ENCODE measurements at places on chromosomes 5 and 9. TPM values are rescaled to one million over a fixed set of nuclear protein-coding genes. Genes with fewer than 3 reads are reported as not detected.

DNA sequence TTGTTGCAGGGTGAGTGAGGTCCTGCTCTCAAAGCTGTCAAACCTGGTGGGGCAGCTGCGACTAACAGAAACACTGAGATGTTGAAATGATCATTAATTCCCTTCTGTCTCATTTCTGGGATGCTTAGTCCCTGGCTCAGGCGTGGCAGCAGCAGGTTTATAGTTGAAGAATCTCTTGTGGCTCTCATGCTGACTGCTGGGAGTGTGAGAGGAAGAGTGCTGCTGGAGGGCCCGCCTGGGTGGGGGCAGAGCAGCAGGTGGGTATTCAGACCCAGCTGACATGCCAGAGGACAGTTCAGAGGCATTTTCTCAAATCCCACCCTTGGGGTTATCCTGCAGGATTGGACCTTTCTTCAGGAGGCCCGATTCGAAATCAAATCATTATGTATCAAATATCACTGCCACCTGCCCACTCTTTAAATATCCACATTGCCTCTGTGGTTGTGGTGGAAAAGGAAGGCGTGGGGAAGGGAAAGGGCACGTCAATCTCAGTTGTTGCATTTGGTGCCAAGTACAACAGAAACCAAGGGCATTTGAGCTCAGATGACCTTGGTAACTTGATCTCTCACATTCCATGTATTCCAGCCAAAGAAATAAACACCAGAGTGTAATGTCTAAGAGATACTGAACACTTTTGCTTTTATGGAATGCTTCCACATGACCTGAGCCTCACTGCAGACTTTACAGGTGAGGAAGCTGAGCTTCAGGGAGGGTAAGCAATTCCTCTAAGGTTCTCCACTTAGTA, 224.3 kb downstream of the AOPEP start:
- no peaks in the 10 kb centered on the region for H3K27me3 ChIP-seq
- peak overlapping the region; percentile 47 for H3K4me3 ChIP-seq
- no peak overlapping the region for H3K27ac ChIP-seq
- H3K4me1 ChIP-seq: peaks cover 27% of the 10 kb centered on the region
- H3K36me3 ChIP-seq: no peaks in the 10 kb centered on the region

DNA sequence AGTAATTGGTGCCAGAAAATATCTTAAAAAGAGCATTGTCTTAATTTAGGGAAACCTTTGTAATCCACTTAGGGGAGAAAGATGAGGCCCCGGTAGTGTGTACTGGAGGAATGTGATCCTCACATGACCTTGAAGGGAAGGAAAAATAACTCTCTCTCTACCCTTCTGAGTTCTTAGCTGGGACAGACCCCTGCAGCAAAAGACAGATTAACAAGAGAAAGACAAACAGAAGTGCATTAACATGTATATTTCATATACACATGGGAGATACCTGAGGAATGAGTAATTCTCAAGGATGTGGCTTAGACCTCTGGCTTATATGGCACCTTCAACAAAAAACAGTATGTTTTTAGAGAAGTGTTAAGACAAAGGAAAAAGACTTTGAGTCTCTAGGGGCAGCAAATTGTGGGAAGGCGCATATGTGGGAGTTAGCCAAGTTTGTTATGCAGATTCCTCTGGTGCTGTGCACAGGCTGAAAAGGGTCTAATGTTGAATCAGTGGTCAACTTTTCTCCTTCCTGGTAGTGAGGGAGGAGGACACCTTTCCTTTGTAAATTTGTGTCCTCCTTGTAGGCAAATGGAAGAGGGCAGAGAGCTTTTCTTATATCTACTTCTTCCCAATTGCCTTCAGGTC, 138.8 kb downstream of the LRRC70 start:
- peaks cover 9% of the 10 kb centered on the region for H3K27me3 ChIP-seq
- no peak for DNase-seq
- H3K4me1 ChIP-seq: no peaks in the 10 kb centered on the region
- H3K27ac ChIP-seq: no peak overlapping the region

- peaks cover 31% of the 10 kb centered on the region for H3K36me3 ChIP-seq
- H3K27me3 ChIP-seq: no peaks in the 10 kb centered on the region
- H3K4me3 ChIP-seq: no peak overlapping the region
- H3K27ac ChIP-seq: peak overlapping the region; percentile 61
- DNase-seq: no peak
- peaks cover 41% of the 10 kb centered on the region for H3K4me1 ChIP-seq
Observed at GRCh38 chr5:40368200-40368599, 311.5 kb upstream of the PTGER4 start.

DNA sequence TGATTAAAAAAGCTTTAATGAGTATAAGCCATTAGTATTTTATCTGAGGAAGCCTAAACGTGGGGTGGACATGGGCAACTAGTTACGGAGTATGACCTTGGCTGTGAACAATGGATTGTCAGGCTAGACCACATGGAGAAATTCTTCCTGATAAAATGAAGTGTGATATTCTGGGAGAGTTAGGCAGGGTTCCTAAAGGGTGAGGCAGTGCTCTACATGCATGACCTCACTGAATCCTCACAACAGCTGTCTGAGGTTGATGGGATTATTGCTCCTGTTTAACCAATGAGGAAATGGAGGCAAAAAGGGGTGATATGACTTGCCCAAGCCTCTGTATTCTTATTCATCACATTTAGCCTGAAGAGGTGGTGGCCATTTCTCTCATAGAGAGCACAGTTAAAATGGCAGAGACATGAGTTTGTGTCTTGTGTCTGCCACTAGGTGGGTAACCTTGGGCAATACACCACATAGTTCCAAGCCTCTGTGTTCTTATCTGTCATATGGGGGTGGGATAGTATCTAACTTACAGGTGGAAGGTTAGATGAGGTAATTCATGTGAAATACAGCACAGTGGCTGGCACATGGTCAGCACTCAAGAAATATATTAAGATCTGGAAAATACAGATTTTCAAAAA, 96.1 kb upstream of the NR3C1 start:
- no peaks in the 10 kb centered on the region for H3K4me1 ChIP-seq
- H3K27ac ChIP-seq: no peak overlapping the region
- H3K4me3 ChIP-seq: no peak overlapping the region
- no peaks in the 10 kb centered on the region for H3K36me3 ChIP-seq
- no peak for DNase-seq
- peaks cover 8% of the 10 kb centered on the region for H3K27me3 ChIP-seq

- no peaks in the 10 kb centered on the region for H3K4me1 ChIP-seq
- DNase-seq: no peak
- no peak overlapping the region for H3K27ac ChIP-seq
- no peak overlapping the region for H3K4me3 ChIP-seq
- H3K27me3 ChIP-seq: peaks cover 7% of the 10 kb centered on the region
- no peaks in the 10 kb centered on the region for H3K36me3 ChIP-seq
Observed at GRCh38 chr5:96503501-96504236, 70.6 kb upstream of the PCSK1 start.

- peaks cover 8% of the 10 kb centered on the region for H3K36me3 ChIP-seq
- H3K27ac ChIP-seq: no peak overlapping the region
- DNase-seq: no peak
- H3K4me3 ChIP-seq: no peak overlapping the region
- peaks cover 14% of the 10 kb centered on the region for H3K27me3 ChIP-seq
Observed at GRCh38 chr9:13278023-13278367, 1.5 kb downstream of the MPDZ start.

- H3K27ac ChIP-seq: no peak overlapping the region
- DNase-seq: no peak
- H3K27me3 ChIP-seq: peaks cover 30% of the 10 kb centered on the region
- peak overlapping the region; percentile 47 for H3K4me3 ChIP-seq
- peaks cover 5% of the 10 kb centered on the region for H3K4me1 ChIP-seq
Observed at GRCh38 chr5:1005904-1006655, 2.5 kb upstream of the NKD2 start.

DNA sequence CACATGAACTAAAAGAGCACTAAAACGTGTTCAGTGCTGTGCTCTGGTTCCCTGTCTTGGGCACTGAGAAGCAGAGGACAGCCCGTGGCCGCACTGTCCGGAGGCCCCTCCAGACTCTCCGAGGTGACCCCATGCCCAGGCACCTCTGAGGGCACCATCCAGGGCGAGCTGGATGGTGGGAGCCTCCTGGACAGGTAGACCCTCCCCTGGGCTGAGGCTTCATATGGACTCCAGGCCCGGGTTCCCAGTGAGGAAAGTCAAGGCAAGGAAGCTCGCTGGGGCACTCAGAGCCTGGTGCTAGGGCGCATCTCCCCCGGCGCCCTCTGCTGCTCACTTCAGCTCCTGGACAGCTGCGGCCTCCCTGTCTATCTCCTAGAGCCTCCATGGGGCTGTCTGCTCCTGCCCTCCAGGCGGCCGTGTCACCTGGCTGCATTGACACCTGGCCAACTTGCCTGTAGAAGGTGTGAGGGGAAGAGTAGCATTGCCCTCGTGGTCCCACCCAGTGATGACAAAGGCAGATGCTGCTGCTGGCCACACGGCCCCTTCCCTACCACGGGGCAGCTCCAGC, 178.2 kb upstream of the IRX1 start:
- no peak for DNase-seq
- peaks cover 6% of the 10 kb centered on the region for H3K36me3 ChIP-seq
- no peaks in the 10 kb centered on the region for H3K27me3 ChIP-seq
- H3K4me3 ChIP-seq: no peak overlapping the region

DNA sequence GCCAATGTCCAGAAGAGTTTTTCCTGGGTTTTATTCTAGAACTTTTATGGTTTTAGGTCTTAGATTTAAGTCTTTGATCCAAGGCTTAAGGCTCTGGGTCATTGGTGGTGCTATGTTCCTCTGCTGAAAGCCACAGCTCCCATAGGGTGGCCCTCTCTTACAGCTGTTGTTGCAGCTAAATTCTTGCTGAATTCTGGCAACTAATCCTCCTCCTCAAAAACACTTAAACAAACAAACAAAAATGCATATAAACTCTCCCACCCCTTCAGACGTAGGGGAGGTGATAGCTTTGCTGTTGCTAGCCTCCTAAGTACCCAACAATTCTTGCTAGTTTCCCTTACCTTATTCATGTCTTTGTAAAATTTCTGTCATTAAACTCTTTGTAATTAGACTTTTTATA, 30.2 kb downstream of the IQGAP2 start:
- H3K36me3 ChIP-seq: peaks cover 9% of the 10 kb centered on the region
- no peak overlapping the region for H3K4me3 ChIP-seq
- peaks cover 41% of the 10 kb centered on the region for H3K4me1 ChIP-seq
- DNase-seq: no peak

DNA sequence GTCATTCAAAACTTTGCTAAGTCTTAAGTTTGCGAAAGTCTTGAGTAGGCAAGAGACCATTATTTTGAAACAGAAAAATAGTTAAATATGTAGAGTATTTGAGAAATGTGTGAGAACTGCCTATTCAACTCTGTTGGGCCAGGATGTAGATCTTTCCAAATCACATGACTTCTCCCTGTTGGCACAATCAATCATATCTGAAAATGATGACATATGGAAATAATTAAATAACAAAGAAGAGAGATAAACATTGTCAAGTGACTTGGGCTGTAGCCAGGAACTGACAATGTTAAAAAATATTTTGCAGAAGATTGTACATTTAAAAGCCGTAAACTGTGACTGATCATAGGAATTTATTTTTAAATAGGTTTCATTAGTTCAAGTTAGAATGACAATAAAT, 104.6 kb upstream of the IL6ST start:
- H3K4me1 ChIP-seq: no peaks in the 10 kb centered on the region
- H3K27me3 ChIP-seq: peaks cover 7% of the 10 kb centered on the region
- no peak overlapping the region for H3K4me3 ChIP-seq
- no peak for DNase-seq

DNA sequence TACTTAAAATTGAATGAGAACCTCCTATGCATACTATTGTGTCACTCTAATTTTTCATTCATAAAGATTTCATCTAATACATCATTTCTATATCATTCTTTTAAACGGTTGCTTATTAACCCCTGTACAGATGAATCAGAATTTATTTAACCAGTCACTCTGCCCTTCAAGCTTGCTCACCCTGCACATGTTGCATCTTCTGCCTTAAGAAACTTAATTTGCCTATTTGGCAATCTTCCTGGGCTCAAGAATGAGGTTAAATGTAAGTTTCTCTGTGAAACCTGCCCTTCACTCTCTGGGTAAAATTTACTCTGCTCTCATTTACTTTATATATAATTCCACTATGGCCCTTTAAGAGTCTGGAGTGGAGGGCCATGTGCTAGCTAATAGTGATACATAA, 434.7 kb upstream of the ZNF608 start:
- no peaks in the 10 kb centered on the region for H3K27me3 ChIP-seq
- no peaks in the 10 kb centered on the region for H3K36me3 ChIP-seq
- DNase-seq: no peak
- no peak overlapping the region for H3K27ac ChIP-seq
- H3K4me1 ChIP-seq: no peaks in the 10 kb centered on the region

DNA sequence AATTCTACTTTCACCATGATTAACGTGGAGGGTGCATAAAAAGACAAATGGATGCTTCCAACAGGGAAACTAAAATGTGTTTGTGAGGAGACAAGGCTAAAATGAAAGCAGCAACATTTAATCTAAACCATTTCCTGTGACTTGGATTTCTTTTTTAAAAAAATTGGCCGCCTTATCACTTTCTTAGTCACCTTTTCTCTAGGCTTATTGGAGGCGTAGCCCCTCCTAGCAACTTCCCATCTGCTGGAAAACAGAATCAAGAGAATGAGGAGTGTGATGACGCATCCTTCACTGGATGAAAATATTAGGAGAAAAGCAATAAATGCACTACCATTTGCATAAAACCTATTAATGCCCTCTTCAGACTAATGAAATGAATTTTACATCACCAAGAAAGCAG, 791 bp upstream of the GPR150 start:
- peak overlapping the region; percentile 53 for H3K27ac ChIP-seq
- H3K4me1 ChIP-seq: peaks cover 43% of the 10 kb centered on the region
- H3K27me3 ChIP-seq: no peaks in the 10 kb centered on the region
- no peak for DNase-seq
- H3K4me3 ChIP-seq: peak overlapping the region; percentile 93

DNA sequence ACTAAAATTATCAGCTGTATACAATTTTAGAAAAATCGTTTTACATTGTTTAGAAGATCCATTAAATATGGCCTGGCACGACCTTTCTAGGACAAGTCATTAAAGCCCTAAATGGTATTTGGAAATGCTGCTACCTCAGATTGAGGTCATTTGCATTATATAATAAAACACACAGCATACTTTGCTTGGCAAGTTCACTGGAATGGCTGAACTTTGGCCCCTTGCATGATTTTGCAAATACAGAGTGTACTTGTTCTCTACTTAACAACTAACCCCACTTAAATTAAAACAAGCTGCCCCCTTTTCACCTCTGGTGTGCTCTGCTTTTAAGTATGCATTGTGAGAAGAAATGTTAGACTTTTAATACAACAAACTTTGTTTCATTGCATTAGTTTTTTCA, 860.1 kb downstream of the PTPRD start:
- no peak for DNase-seq
- no peak overlapping the region for H3K4me3 ChIP-seq
- no peaks in the 10 kb centered on the region for H3K27me3 ChIP-seq
- H3K4me1 ChIP-seq: no peaks in the 10 kb centered on the region
- peaks cover 4% of the 10 kb centered on the region for H3K36me3 ChIP-seq
- no peak overlapping the region for H3K27ac ChIP-seq

GRCh38 chr5:156835905-156836304, 14.2 kb upstream of the PPP1R2B start:
- peak overlapping the region; percentile 32 for H3K27ac ChIP-seq
- H3K4me3 ChIP-seq: no peak overlapping the region
- no peaks in the 10 kb centered on the region for H3K36me3 ChIP-seq

GRCh38 chr5:36161361-36161760, 9.4 kb downstream of the SKP2 start:
- H3K4me1 ChIP-seq: peaks cover 33% of the 10 kb centered on the region
- DNase-seq: no peak
- H3K36me3 ChIP-seq: peaks cover 32% of the 10 kb centered on the region

HSPA4 gene
- 136 TPM for total RNA-seq

SPATA9 gene
- 1.9 TPM for total RNA-seq

SPAAR gene
- total RNA-seq: not detected

SIMC1 gene
- 39.6 TPM for total RNA-seq

SHC3 gene
- not detected for total RNA-seq

PCDHA9 gene
- not detected for total RNA-seq

CDH18 gene
- not detected for total RNA-seq

BTNL3 gene
- total RNA-seq: not detected

SLC6A18 gene
- total RNA-seq: not detected

PCDHGB1 gene
- total RNA-seq: 0.12 TPM

PTGS1 gene
- 0.89 TPM for total RNA-seq

PDZD2 gene
- total RNA-seq: not detected

Measured in natural killer cell treated with Interleukin-12 subunit alpha and Interleukin-12 subunit beta and Interleukin-15 and Interleukin-18, amount 100 ng/mL, for 72 hours (primary cell).